CD4-positive, alpha-beta T cell treated with Interleukin-12 subunit alpha and Interleukin-12 subunit beta, for 1 hour (primary cell): ENCODE measurements at places on chromosomes 5 and 9.

DNA sequence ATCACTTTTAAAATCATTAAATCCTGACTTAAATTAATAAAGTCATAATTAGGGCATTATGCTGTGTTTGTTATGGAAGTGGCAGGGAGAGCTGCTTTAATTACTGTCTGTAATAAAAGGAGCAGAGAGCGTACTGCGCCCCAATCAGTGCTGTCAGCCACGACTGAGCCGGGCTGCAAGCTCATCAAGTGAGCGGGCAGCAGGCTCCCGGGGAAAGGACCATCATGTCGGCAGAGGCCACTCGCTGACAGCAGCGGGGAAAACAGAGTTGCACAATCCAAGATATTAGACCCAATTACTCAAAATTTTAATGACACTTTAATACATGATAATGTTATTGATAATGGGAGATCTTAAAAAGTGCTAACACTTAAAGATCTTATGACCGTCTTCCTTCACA lies 181.6 kb downstream of the AP3B1 start:
- no peak for DNase-seq

DNA sequence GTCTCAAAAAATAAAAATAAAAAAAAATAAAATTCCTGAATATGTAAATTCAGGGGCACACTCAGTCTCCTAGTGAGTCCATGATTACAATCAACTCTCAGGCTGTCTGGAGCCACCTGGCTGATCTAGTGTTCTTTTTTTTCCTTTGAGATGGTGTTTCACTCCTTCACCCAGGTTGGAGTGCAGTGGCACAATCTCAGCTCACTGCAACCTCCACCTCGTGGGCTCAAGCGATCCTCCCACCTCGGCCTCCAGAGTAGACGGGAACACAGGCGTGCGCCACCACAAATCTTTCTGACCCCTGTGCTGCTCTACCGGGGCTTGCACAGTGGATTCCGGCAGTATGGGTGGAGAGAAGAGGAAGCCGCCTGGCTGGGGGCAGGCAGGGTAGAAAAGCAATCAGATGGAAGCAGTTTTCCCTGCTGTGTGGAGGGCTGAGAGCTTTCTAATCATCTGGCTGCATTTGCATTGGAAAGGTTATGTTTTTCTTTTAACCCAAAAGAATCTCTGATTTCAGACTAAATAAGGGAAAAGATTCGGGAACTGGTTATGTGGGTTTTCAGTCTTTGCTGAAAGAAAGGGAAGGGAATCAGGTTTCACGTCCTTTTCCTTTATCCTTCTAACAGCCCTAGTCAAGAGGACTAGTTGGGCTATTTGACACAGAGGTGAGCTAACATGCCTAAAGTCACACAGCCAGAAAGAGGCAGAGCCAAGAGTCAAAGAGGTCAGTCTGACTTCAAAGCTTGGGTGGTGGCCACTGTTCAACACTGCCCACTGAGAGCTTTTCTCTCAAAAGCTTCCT lies 26.3 kb upstream of the CORO2A start:
- DNase-seq = no peak

DNA sequence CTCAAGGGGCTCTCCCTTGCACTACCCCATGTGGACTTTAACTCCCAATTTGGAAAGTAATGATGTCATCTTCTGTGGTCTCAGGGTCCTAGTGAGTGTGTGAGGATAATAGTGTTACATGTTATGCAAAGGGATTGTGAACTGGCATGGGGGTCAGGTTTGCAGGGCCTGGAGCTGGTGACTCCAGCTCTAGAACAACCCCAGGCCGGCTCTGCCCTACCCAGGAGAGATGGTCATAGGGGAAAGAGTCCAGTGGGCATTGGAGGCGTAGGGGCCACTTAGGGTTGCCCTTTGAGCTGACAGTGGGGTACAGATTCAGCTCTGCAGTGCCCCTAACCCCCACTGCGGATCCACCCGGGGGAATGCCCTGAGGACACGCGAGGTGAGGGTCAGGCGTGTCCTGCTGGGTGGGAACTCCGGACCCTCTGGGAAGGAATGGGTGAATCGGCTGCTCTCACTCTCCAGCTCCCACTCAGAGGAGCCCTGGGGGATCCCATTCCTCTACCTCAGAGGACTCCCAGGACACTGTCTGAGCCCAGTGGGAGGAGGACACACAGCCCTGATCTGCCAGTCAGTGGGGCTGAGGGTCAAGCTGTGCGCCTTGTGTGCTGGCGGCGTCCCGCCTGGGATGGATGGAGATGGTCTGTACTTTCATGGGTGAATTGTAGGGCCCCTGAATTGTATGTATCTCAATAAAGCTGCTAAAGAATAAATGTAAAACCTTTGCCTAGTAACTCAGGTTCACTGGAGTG lies 2.5 kb upstream of the NKD2 start:
- DNase-seq = no peak

DNA sequence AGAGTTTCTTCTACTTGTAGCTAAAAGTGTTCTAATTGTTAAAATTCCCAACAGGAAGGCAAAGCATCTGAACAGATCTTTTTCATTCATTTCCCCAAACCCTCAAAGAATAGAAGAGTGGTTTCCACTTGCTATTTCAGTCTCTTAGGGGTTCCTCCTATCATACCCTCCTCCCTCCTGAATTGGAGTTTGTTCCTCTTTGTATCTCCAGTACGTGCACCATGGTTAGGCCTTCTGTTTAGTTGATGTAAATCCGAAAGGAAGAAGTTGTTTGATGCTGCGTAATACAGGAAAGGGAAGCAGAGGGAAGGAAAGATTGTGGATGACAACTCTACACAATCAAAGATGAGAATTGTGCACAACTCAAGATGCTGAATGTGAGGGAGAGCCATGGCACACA lies 303.6 kb downstream of the PIK3R1 start:
- no peak for DNase-seq

- DNase-seq = no peak
These were observed 115.5 kb downstream of the CARTPT start for GRCh38 chr5:71834601-71835000.

DNA sequence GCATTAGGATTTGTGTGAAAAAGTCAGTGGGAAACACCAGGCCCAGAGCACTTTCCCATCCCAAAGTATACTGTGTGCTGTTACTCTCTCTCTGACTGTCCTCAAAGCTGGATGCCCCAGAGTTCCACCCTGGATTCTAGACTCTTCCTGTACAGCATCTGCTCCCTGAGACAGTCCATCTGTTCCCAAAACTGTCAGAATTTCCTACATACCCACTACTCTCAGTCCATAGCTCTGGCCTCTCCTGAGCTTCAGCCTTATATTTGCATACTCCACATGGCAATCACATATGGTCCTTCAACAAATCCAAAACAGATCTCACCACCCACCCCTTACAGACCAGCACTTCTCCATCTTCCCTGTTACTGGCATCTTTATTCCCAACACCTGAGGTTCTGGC lies 9.5 kb downstream of the ELP1 start:
- DNase-seq = no peak

GRCh38 chr5:8944005-8944404 lies 601.9 kb downstream of the SEMA5A start:
- no peak for DNase-seq

- DNase-seq = peak; percentile 17
These were observed 14.7 kb upstream of the TMEM250 start for GRCh38 chr9:136133191-136133958.

DNA sequence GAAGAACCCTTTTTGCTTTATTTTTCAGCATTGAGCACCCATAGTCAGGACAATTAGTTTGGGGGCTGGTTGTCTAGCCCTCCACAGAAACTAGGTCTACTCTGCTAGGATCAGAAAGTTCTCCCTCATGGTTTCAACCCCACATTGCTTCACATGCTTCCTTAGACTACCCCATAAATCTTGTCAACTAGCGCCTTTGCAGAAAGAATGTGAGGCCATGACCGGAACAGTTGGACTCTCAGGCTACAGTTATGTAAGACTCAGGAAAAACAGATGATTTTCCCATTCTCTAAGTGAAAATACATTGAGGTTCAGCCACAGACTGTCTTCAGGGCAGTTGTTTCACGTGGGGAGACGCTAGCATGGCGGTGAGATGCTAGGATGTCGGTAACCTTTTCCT lies 255.6 kb downstream of the NR3C1 start:
- no peak for DNase-seq

DNA sequence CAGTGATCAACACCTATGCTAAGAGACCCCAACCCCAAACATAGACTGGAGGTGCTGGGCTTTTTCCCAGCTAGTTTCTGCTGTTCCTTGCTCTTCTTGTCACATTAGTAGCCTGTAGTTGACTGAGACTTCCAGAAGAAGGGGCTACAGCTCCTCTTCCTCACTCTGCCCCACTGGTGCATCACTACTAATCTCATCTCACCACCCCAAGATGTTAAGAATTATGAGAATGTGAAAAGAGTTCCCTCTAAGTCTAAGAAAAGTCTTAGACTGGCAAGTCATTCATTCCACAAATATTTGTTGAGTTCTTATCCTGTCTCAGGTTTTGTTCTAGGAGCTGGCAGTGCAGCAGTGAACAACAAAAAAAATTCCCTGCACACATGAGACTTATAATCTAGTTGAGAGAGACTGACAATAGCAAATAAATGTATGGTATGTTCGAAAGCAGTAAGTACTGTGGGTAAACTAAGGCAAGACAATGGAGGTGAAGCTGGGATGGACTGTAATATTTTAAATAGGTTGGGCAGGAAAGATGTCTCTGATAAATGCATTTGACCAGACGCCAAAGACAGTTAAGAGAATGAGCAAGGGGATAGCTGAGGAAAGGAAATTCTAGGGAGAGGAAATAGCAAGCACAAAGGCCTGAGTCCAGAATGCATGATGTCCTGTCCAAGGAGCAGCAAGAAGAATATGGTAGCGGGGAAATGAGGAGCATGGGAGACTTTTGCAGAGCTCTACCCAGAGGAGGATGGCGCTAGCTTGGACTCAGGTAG lies 92.3 kb downstream of the PTCD2 start:
- no peak for DNase-seq

DNA sequence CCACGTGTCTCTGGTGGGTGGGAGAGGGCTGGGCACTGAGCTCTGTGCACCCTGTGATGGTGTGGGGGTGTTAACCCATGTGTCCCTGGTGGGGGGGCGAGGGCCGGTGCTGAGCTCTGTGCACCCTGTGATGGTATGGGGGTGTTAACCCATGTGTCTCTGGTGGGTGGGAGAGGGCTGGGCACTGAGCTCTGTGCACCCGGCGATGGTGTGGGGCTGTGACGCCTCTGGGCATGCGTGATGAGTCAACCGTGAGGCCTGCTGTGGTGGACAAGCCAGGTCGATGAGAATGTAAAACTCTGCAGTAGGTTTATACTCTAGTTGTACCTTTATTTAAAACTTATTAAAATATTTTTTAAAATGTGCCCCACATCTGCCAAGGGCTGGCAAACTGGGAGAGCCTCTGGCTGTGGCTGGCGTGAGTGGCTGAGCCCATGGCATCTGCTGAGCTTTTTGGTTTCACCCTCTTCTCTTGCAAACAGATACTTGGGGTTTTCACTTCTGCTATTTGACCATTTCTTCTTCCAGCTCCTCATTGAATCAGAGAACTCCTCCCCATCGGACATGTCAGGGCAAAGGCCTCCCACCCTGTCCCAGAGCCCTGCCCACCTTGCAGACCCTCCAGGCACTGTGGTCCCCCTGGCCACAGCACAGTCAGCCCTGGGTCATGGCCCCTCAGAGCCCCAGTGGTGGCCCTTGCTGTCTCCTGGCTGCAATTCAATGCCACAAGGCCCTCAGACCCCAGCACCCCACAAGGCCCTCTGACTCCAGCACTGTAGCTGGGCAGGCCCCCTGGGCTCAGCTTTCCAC lies 18.5 kb upstream of the EXOC3 start:
- DNase-seq = no peak

DNA sequence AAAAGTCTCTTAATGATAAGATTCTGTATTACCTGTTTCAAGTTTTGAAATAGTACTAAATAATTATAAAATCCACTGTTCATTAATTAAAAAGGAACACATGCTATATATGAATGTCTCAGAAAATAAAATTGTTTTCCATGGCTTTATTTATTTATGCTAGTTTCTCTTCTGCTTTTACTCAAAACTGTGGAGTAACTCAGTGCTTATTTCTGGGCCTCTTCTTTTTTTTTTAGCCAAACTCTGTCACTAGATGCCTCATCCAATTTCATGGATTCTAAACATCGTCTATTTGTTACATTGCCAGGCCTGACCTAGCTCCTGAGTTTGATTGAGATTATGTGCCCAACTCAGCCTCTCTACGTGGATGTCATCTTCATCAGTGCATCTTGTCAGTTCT lies 1509.7 kb downstream of the MAT2B start:
- DNase-seq = no peak

- DNase-seq = no peak
These were observed 9.0 kb upstream of the LCN1 start for GRCh38 chr9:135512241-135512603.

GRCh38 chr5:72166070-72166979 lies 59.0 kb downstream of the MAP1B start:
- DNase-seq = no peak

DNA sequence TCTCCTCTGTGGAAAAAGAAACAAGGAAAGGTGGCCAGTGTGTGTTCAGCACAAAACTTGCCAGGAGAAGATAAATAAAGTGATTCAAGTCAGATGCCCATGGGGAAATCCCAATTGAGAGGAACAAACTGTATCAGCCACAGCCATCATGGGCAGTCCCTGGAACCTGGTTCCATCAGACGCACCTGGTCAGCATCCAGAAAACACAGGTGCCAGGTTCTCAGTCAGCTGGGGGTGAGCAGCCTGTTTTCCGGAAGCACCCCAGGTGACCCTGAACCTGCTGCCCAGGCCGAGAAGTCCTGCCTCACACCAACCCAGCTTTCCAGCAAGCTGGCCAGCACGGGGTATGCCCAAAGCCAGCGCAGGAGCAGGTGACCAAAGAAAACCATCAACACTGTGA lies 30.5 kb downstream of the PTCH1 start:
- no peak for DNase-seq

DNA sequence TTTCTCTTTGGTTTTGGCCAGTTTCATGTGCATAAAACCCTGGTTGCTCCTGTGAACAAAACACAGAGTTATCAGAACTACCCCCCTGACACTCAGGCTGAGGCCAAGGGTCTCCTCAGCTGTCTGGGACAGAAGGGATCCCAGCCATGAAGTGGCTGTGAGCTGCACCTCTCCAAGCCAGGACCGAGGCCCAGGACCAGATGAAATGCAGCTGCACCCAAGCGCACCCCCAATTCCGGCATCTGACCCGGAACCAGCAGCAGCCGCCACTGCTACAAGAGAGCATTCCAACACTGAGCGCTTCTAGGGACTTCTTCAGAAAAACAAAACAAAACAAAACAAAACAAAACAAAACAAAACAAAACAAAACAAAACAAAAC lies 16.0 kb upstream of the SLC25A51 start:
- no peak for DNase-seq

- peak; percentile 76 for DNase-seq
These were observed 601 bp downstream of the HINT1 start for GRCh38 chr5:131164191-131165118.

- DNase-seq = peak; percentile 91
These were observed 13.2 kb upstream of the AQP7 start for GRCh38 chr9:33415501-33416038.

DNA sequence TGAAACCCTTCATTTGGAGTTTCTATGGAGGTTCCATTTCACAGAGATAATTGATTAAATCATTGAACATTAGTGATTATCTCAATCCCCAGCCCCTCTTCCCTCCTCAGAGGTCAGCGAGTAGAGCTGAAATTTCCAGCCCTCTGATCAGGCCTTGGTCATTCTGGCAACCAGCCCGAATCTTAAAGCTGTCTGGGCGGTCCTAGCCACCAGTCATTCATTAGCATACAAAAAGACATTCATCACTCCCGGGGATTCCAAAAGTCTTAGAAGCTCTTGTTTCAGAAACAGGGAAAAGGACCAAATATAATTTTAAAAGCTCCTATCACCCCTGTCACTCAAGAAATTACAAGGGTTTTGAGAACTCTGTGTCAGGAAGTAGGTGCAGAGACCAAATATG lies 41.3 kb downstream of the ZNF474 start:
- no peak for DNase-seq

- no peak for DNase-seq
These were observed 91.6 kb downstream of the PRELID2 start for GRCh38 chr5:145743396-145744061.
